ENCODE measurements at places on chromosomes 13 and 19. TPM values are rescaled to one million over a fixed set of nuclear protein-coding genes. Genes with fewer than 3 reads are reported as not detected.

GRCh38 chr13:40187324-40187795 lies 479.1 kb downstream of the FOXO1 start:
- no peak for DNase-seq

DNA sequence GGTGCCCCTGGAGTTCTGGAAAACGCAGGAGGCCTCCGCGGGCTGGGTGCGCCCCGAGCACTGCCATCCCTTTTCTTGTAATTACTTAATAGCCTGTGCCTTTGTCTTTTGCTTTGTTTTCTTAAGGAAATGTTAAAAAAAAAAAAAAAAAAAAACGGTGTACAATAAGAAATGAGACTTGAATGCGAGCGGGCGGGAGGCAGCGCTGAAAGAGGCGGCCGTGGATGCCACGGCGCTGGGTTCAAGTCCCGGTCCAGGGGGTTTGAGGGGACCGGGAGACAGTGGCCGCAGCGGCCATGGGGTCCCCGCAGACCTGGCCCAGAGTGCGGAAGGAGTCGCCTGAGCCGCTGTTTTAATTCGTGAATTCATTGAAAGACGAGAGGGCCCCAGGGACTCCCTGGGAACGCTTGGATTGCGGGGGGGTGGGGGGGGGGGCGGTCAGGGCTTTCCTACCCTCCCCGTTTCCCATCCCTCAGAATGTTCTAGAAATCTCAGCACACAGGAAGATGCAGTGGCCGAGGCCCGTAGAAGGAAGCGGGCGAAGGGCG lies 349.2 kb upstream of the ARGLU1 start:
- peak; percentile 51 for DNase-seq

DNA sequence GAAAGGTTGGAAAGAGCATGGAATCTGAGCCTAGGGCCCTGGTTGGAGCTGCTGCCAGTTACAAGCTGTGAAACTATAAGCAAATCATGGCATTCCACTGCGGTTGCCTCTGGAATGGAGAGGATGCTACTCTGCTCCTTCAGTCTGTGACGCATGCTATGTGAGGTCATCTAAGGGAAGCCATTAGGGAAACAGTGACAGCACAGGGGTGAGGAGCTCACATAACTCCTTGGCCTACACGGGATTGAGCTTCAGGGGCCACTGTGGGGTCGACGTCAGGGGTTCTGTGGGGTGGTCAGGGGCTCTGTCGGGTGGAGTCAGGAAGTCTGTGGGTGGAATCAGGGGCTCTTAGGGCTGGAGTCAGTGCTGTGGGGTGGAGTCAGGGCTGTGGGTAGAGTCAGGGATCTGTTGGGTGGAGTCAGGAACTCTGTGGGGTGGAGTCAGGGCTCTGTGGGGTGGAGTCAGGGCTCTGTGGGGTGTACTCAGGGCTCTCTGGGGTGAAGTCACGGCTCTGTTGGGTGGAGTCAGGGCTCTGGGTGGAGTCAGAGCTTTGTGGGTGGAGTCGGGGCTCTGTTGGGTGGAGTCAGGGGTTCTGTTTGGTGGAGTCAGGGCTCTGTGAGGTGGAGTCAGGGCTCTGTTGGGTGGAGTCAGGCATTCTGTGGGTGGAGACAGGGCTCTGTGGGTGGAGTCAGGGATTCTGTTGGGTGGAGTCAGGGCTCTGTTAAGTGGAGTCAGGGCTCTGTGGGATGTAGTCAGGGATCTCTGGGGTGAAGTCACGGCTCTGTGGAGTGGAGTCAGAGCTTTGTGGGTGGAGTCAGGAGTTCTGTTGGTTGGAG lies 35.8 kb upstream of the MEDAG start:
- DNase-seq = peak; percentile 65

DNA sequence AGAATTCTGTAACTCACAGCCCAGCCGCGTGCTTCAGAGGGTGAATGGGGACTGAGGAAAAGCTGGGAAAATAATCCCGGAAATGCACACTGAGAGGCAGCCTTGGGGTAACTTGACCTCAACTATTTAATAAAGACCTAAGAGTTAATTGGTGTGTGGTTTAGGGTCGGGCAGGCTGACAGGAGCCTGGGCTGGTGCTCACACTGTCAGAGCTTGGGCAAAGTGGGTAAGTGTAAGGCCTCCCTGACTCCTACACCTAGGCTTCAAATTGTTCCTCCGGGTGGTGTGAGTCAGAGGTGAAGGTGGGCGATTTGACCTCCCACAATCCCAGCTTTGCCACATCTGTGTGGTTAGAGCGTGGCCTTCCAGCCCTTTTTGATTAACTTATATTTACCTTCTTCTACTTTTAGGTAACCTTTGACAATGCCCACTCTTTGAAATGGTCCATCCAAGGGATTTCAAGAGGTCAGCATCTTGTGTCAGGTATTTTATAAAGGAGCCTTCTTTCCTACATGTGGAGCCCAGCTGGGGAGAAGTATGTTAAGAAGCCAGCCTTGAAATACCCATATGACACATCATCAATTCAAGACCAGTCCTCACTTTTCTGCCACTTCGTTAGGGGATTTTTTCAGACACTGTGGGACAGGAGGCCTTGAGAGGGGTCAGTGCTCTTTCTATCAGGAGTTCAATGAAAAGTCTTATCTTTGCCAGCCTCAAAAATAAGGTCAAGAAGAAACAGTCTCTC lies 114.2 kb downstream of the NUFIP1 start:
- DNase-seq = no peak

- no peak for DNase-seq
Measured at GRCh38 chr19:20472854-20473253, 92.7 kb downstream of the ZNF737 start.

DNA sequence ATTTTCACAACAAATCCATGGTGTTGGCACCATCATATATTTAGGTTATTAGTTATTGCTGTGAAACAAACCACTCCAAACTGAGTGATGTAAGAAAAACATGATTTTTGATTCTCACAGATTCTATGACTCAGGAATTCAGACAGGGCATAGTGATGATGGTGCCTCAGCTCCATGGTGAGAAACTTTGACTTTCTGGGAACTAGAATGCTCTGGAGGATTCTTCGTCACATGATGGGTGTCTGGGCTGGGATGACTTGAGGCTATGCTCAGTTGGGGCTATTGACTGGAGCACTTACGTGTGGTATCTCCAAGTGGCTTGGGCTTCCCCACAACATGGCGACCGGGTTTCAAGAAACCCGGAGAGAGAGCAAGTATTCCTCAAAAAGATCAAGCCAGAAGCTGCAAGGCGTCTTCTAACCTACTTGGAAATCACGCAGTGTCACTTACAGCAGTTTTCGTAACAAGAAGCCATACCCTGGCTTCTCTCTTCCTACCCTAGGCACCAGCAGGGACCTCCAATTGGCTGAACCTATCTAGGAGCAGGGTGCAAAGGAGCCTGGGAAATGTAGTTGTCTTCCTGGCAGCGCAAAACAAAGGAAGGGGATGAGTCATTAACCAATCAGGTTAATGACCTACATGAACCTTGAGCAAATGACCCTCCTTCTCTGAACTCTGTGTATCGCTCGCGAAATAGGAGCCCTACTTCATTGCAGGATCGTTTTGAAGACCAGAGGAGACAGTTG lies 22.4 kb downstream of the VAV1 start:
- no peak for DNase-seq

DNA sequence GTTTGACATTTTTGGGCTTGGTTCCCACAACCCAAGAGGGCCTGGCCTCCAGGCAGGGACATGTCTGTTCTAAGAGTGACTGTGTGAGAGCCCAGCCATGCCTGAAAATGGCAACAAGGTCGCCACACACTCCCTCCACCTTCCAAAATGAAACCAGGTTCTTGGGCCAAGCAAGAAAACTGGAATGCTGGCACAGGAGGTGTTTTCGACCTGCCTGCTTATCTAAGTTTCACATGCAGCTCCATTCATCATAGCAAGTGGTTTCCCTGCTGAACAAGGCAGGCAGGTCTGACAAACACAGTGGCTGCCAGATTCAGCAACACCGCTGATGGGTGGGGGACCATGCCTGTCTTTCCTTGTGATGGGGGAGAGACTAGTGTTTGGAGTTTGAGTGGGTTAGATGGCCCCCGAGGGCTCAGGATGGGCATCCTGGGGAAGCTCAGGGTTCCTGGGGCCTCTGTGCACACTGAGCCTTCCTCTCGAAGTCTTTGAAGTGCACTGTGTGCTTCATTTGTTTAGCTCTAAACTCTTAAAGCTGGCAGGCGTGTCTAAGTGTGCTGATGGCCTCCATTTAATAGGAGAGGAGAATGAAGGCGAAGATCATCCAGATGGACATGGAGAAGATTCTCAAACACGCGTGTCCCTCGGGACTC lies 17.9 kb upstream of the GAS6 start:
- DNase-seq = peak; percentile 52

- DNase-seq = peak; percentile 13
Measured at GRCh38 chr13:95641291-95642027, 3.0 kb downstream of the DZIP1 start.

- DNase-seq = no peak
Measured at GRCh38 chr13:21541980-21542379, 62.0 kb downstream of the MICU2 start.

HS6ST3 gene
- total RNA-seq = 0.71 TPM

DNA sequence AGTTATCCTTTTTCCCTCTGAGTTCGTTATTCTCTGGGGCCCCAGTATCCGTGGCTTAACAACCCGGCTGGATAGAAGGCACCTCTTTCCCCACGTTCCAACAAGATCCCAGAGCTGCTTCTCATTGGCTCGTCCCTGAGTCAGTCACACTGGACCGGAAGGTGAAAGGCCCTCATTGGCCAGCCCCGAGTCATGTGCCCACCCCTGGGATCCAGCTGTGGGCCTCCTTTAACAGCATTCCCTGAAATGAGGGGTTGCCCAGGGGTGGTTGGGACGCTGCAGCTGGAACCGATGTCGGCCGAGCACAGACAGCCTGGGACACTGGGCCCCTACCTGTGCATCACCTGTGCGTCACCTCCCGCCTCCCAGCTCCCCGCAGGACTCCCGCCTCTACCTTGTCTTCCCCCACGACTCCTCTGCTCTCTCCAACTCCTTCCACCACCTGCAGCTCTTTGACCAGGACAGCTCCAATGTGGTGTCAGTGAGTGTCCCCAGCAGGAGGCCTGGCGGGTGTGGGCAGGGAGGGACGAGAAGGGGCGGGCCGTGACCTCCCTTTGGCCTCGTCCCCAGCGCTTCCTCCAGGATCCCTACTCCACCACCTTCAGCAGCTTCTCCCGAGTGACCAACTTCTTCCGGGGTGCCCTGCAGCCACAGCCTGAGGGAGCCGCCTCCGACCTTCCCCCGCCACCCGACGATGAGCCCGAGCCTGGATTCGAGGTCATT lies 4.3 kb downstream of the TBC1D17 start:
- peak; percentile 8 for DNase-seq

CEACAM3 gene
- 0.53 TPM for total RNA-seq

SERTM1 gene
- 0.19 TPM for total RNA-seq

DNA sequence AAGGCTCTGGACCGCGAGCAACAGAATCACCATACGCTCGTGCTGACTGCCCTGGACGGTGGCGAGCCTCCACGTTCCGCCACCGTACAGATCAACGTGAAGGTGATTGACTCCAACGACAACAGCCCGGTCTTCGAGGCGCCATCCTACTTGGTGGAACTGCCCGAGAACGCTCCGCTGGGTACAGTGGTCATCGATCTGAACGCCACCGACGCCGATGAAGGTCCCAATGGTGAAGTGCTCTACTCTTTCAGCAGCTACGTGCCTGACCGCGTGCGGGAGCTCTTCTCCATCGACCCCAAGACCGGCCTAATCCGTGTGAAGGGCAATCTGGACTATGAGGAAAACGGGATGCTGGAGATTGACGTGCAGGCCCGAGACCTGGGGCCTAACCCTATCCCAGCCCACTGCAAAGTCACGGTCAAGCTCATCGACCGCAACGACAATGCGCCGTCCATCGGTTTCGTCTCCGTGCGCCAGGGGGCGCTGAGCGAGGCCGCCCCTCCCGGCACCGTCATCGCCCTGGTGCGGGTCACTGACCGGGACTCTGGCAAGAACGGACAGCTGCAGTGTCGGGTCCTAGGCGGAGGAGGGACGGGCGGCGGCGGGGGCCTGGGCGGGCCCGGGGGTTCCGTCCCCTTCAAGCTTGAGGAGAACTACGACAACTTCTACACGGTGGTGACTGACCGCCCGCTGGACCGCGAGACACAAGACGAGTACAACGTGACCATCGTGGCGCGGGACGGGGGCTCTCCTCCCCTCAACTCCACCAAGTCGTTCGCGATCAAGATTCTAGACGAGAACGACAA lies 1.8 kb downstream of the PCDH17 start:
- peak; percentile 81 for DNase-seq

DNA sequence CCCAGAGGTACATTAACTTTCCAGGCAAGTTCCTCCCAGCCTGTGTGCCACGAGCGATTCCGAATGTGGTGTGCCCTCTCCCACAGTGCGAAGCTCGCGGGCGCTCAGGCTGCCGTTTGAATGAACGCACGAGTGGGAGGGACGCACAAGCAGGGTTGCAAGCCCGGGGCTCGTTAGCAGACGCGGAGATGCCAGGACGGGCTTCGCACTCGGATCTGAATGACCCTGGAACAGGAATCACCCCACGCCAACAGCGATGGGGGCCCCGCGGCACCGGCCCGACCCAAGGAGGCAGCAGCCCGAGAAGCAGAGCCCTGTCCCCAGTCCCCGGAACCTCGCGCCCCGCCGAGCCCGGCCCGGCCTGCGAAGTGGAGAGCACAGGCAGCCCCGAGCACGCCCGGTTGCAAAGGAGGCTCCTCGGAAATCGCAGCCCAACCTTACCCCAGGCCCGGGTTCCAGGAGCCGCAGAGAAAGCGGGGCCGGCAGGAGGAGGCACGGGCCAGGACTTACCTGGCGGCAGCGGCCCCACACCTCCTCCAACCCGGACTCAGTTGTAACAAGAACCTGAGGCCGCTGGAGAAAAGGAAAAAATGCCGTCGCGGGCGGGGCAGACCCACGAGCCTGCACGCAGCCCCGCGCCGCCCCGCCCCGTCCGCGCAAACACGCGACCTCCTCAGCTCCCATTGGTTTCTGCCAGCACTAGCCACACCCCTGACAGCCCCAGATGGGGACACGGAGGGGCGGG lies at the start of gene SLC25A30:
Gene SLC25A30, minus strand, starts transcription at position 584 of the 745 bp plus-strand sequence. CDS start 6,948 bp downstream, outside the sequence.
- DNase-seq = peak; percentile 96

GRCh38 chr19:17282488-17283125 lies 906 bp downstream of the ANKLE1 start:
- peak; percentile 78 for DNase-seq

SHD gene
- 0.17 TPM for total RNA-seq

- DNase-seq = no peak
Measured at GRCh38 chr13:112454648-112455334, 78.6 kb downstream of the SPACA7 start.

DNA sequence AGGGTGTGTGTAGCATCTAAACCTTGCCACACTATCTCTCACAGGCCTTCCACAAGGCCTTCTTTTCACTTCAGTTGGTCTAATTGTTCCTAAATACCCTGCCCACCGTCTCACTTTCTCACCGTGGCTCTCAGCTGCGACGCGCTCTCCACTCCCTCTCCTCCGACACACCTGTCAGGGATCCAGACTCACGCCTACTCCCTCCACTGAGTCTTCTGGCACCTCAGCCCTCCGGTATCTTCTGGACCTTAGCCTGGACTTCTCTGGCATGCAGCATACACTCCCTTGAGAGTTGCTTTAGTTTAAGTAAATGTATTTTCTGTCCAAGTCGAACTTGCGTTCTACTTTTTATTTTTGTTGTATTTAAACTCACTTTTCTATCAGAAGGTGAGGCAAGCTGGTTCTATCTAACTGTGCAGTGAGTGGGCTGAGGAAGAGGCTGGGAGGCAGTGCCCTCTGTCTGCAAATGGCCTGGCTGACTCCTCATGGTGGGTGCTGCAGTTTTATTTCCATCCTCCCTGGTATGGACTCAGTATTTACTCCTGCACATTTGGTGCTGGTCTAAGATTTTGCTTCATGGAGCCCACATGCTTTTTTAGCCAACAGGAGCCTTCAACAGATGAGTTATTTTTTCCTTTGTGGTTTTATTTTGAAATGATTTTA lies 28.5 kb upstream of the ARGLU1 start:
- DNase-seq = no peak

Measured in heart right ventricle (tissue), 16 donors.